SW 1271 (cell line): ENCODE measurements at places on chromosomes 12 and 14.

DNA sequence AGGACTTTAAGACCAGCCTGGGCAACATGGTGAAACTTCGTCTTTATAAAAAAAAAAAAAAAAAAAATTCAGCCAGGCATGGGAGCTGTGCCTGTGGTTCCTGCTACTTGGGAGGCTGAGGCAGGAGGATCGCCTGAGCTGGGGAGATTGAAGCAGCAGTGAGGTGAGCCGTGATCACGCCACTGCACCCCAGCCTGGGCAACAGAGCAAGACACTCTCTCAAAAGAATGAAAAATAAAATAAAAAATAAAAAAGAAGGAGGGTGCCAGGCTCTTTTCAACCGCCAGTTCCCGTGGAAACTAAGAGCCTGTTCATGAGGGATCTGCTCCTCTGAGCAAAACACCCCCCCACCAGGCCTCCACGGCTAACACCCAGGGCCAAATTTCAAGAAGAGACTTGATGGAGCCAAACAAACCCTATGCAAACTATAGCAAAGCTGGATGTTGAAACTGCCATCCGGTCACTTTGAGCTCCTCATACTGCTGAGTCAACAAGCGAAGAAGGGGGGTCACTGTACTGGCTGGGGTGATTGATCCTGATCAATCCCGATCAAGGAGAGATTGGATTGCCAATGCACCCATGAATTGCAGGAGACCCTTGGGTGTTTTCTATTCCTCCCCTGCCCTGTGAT is 23.4 kb downstream of the DLK1 start:
- DNase-seq: no peak

- no peak for DNase-seq
Observed at GRCh38 chr14:73887694-73888459, 1.2 kb downstream of the ZNF410 start.

GRCh38 chr12:66063916-66064315 is 66.6 kb downstream of the LLPH start:
- no peak for DNase-seq

GRCh38 chr12:3557116-3557697 is 66.2 kb downstream of the PRMT8 start:
- DNase-seq: no peak

DNA sequence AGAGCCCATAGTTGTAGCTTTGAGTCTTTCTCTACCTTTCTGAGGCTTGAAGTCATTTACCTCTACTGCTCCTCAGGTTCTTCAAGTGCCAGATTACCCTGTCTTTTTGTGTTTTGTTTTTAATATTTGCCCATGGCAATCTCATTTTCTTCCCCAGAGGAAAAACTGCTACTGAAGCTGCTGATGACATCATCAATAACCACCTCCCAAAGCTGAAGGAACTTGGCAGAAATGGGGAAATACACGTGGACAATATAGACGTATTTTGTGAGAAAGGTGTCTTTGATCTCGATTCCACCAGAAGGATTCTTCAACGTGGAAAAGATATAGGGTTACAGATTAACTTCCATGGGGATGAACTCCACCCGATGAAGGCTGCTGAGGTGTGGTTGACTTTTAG is 17.1 kb downstream of the AMDHD1 start:
- DNase-seq: no peak

DNA sequence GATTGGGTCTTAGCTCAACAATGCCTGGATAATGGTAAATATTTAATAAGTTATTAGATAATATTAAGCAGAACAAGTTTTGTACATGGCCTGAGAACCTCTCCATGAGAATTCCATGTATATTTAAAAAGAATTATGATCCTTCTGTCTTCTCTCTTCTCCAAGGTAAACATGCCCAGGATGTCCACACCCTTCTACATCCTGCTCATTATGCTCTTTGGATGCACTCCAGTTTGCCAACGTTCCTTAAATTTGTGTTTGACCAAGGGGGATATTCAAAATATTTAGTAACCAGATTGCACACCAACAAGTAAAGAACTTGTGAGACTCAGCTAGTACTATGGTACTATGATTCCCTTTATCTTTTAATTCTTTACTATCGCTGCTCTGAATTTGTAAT is 44.8 kb upstream of the ERGIC2 start:
- DNase-seq: no peak

GRCh38 chr14:24456980-24457379 is 14.4 kb upstream of the SDR39U1 start:
- no peak for DNase-seq

- DNase-seq: no peak
Observed at GRCh38 chr14:61344437-61345150, 23.2 kb downstream of the PRKCH start.

- DNase-seq: no peak
Observed at GRCh38 chr12:9047105-9047504, 57.8 kb downstream of the KLRG1 start.

DNA sequence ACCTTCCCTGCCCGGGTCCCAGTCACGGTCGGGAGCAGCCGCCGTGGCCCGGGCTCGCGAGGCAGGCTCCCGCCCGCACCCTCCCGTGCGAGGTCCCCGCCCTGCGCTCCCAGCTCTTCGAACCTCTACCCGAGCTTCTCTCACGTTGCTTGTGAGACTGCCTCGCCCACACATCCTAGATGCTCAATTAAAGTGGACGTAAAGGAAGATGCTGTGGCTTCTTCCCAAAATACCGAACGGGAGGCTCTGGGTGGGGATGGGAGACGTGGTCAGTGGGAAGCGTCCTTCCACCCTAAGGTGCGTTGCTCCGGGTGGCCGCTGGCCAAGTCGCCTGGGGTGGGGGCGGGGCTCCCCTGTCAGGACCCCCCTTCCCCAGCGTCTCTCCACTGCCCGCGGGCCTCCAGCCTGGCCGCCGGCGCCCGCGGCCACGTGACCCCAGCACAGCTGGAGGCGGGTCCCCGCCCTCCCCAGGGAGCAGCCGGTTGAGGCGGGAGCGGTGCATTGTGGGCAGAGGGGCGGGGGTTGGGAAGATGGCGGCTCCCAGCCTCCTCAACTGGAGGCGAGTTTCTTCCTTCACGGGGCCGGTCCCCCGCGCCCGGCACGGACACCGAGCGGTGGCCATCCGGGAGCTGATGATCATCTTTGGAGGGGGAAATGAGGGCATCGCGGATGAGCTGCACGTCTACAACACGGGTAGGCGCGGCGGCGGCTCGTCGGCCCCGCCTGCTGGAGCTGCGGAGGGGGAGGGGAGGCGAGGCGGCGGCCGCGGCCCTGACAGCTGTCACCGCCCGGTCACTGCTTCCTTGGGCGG is at the start of gene HCFC2:
Gene HCFC2, plus strand, starts transcription at position 501 of the 811 bp plus-strand sequence. Its CDS starts 30 bp downstream, at position 531.
- peak; percentile 68 for DNase-seq

GRCh38 chr12:28909291-28909690 is 239.8 kb upstream of the FAR2 start:
- no peak for DNase-seq

GRCh38 chr14:96225745-96226151 is 21.1 kb downstream of the BDKRB2 start:
- no peak for DNase-seq

- peak; percentile 54 for DNase-seq
Observed at GRCh38 chr12:104480826-104481440, 24.2 kb downstream of the CHST11 start.

DNA sequence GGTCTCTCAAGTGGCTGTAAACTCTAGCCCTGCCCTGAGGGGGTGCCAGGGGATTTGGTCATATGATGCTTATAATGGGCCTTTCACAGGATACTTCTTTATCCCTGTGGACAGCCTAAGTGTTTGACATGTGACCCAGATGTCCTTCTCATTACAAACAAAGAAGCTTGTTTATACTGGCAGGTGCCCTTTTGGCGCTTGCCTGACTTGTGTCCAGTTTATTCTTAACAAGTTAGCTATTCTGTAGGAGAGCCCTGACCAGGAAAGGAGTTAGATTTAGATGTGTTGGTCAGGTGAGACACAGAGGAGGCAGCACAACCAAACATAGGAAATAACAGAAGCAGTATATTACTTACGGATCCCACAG is 51.9 kb downstream of the CCDC91 start:
- DNase-seq: no peak

DNA sequence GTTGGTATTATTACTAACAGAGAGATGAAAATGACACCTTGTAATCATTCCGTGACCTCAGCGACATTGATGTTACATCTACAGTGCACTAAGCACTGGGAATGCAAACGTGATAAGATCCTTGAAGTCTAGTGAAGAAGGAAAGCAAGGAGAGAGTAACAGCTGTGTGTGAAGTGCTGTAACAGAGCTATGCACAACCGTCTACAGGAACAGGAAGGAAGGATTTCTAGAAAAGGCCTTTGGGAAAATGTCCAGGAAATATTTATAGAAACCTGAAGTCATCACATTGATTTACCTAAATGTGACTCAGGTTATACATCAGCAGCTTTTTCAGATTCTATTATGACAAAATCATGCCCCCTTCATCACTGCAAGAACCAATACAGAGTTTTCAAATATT is 304.2 kb upstream of the AMIGO2 start:
- no peak for DNase-seq

DNA sequence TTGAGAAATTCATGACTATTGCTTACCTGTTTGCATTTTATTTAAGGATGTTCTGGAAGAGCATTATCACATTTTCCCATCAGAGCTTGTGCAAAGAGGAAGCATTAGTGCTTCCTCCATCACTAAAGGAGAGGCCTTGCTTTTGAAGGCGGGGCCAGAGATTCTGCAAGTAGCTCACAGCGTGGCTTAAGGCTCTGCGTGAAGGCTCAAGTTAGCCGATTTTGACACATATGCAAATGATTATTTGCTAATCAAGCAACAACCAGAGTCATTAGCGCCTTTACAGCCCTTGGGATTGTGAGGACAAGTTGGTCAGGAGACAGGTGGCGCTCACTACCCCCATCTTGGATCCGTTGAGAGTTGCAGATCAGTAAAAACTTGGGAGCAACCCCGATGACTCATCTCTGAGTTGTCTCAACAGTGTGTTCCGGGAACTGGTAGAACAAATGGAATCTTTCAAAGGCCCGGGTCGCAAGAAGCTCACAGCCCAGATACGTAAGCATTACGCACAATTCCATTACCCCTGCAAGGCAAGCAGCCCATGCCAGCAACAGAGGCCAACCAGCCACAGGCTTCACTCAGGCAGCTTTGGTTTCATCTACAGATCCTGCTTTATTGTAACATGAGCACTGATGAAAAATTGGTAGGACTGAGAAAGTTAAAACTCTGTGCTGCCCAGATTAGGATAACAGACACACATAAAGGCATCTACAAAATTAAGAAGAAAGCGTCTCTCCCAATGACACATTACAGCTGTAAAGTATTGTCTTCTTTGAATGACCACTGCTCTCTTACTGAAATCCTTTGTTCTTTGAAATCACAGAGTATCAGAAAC is 34.9 kb upstream of the SPTSSA start:
- DNase-seq: peak; percentile 61

DNA sequence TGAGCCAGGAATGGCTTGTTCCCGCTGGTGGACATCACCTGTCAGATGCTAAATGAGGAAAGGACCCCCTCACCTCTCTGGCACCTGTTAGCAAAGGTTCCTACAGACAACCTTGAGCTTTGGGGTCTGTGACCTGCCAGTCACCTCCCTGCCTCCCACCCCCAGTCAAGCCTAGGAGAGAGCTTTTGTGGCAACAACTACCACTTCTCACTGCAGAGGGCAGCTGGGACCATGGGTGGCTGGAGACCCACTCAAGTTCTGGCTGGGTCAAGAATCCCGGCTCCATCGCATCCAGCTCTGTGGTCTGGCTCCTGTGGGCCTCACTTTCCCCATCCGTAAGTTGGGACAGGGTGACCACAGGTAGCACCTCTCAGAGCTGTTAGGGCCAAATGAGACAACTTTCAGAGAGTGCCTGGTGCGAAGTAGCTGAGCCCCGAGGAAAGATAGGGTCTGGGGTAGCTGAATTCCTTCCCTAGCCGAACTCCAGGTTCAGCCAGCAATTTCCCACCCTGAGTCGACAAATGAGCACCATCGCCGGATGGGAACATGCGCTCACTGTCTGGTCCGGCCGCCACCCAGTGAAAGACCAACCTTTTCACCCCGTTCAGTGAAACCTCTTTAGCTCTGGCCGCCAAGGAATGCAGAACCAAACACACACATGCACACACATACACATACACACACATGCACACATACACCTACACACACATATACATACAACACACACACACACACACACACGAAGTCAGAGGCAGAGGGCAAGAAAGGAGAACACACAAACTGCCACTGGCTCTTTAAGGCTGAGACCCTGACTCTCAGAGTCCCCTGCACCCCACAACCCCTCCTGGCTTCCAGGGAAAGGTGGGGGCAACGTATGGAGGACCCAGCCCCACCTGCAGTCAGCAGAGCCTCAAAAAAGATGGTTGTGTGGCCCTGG is 1.9 kb downstream of the TMEM119 start:
- no peak for DNase-seq

GRCh38 chr12:9797722-9798619 is 29.3 kb upstream of the KLRF1 start:
- DNase-seq: peak; percentile 55
